ENCODE measurements at places on chromosomes 4 and X.

GRCh38 chr4:128682942-128683666 is 126.4 kb upstream of the JADE1 start:
- no peak for DNase-seq

DNA sequence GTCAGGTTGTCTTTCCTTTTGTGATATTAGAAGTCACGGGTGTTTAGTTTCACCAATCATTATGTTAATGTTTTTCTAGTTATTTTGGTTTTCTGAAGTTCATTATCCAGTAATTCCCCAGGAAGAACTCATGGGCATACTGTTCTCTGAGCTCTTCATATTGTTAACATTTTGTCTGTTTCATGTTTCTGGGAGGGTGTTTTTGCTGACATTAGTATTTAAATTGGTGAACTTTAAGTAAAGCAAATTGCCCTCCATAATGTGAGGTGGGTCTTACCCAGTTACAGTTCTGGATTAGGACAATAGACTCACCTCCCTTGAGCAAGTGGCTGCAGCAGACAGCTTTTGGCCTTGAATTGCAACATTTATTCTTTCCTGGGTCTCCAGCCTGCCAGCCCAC is 163.4 kb downstream of the GPAT3 start:
- no peak for DNase-seq

DNA sequence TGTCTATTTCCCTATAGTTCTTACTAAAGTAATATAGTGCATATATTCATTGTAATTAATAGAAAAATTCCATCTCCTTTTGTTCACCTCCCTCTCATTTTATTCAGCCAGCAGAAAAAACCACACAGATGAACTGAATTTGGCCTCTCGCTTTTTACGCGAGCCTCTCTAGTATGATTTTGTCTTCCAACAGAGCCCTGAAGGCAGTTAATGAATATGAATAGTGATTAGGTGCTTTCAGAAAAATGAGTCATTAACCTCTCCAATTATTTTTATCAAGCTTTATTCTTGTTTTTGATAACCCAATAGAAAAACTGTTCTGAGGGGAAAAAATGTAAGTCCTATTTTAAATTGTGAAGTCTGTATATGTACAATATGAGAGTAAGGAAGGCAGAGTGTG is 74.1 kb downstream of the ZAR1 start:
- DNase-seq, result no peak

GRCh38 chr4:116913451-116913850 is 171.9 kb downstream of the TRAM1L1 start:
- no peak for DNase-seq

DNA sequence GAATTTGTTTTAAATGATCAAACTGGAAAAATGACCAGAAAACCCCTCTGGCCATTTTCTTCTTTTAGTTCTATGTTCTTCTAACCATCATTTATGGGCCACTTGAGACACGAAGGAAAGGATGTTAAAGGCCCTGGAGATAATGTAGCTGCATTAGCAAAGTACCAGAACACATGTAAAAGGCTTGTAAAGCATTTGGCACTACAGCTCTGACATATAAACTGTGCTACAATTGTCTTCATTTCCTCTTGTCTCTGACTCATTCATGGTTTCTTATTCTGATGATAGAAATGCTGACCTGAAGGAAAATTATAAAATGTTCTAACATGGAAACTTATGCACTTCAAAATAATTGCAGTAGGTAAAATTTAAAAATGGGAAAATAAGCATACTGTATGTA is 388.7 kb downstream of the FAT4 start:
- no peak for DNase-seq

DNA sequence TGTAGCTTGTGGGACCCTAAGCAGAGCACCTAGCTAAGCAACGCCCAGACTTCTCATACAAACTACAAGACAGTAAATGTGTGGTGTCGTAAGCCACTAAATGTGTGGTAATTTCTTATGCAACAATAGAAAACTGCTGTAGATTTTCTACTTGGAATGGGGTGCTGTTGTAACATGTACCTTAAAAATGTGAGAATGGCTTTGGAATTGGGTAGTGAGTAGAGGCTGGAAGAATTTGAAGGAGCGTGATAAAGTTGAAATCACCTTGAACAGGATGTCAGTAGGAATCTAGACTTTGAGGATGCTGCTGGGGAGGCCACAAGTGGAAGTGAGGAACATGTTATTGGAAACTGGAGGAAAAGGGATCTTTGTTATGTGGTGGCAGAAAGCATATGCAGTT is 43.2 kb upstream of the FUNDC1 start:
- no peak for DNase-seq

GRCh38 chrX:150014525-150014924 is 76.2 kb upstream of the EOLA2 start:
- DNase-seq, result no peak

DNA sequence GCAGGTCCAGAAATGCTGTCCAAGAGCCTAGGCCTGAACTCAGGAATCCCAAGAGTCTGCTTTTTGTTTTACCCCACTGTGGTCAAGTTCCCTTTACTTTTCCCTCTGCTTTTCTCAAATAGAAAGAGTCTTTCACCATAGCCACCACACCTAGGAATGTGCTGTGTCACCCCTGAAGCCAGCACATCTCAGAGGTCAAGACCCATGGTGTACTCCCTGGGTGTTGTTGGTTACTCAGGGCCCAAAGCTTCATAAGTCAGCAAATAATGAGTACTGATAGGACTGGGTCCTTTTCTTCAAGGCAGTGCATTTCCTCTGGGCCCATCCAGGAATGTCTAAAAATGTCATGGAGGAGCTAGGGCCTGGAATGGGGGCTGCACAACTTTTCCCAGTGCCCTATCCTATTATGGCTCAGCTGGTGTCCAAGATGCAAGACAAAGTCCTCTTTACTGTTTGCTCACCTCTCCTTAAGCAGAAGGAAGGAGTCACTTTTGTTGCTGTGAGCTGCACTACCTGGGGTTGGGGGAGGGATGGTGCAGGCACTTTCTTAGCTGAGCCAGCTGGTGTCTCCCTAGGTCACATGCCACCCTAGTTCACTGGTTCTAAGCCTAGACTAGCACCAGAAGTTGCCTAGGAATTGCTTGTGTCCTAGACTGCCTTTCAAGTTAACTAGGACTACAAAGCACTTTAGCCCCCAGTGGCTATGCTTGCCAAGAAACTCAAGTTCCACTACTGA is 62.4 kb upstream of the RXFP1 start:
- no peak for DNase-seq

GRCh38 chrX:133018229-133018628 is 59.8 kb upstream of the HS6ST2 start:
- no peak for DNase-seq

DNA sequence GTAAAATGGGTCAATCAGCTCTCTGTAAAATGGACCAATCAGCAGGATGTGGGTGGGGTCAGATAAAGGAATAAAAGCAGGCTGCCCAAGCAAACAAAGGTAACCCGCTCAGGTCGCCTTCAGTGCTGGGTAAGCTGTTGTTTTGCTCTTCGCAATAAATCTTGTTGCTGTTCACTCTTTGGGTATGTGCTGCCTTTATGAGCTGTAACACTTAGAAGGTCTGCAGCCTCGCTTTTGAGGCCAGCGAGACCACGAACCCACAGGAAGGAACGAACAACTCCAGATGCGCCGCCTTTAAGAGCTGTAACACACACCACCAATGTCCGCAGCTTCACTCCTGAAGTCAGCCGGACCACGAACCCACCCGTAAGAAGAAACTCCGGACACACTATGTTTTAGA is 11.5 kb upstream of the CAMK2D start:
- DNase-seq, result no peak

DNA sequence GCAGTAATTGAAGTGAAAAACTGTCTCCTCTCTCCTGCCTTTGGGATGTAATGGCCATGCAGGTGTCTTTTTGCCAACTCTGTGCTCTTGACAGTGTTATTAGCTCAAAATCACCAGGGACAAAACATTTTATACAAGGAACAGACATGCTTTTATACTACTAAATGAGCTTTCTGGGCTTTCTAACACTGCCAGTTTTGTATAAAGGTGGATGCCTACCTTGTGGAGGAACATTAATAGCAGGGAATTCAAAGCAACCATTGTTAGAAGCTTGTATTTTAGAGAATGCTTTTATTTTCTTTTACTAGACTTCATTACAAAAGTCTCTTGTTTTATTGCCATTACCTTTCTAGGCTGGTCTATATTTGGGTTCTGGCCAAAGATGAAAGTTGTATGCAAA is 54.7 kb upstream of the ARSJ start:
- DNase-seq, result no peak

GRCh38 chrX:66030505-66031317 is 9.2 kb downstream of the VSIG4 start:
- DNase-seq, result no peak

Measured in T-helper 22 cell (primary cell).